ENCODE measurements at places on chromosomes 3 and 15.

DNA sequence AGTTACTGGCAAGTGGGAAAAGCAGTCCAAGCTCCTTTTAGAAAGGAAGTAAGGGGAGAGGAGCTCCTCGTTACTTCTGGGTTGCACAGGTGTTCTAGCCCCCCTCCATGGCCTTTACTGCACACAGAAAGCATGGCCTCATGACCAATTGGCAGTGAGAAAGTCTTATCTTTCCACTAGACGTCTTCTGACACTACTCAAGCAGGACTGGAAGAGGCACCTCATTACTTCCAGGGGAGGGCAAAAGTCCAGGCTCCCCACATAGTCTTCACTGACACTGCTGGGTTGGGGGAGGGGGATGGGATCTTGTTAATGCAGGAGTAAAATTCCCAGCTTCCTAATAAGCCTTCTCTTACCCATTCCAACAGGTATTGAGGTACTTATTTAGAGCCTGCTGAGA lies 27.6 kb upstream of the TM2D3 start:
- no peak for DNase-seq

DNA sequence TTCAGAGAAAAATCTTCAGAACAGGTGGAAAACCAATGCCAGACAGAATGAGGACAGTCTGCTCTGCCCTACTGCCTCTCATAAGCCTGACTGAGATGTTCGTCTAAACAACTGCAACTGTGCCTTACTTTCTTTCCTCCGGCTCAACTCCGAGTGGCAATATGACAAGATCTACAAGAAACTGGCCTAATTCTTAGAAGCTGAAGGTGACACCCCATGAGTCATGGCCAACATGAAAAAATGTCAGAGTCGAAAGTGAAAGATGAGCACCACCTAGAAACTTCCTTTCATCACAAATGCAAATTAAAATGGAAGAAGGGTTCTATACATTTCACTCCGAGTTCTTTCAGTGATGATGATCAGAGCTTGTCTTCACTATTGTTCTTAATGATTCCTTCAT lies 12.9 kb downstream of the PCYT1A start:
- peak; percentile 20 for DNase-seq

DNA sequence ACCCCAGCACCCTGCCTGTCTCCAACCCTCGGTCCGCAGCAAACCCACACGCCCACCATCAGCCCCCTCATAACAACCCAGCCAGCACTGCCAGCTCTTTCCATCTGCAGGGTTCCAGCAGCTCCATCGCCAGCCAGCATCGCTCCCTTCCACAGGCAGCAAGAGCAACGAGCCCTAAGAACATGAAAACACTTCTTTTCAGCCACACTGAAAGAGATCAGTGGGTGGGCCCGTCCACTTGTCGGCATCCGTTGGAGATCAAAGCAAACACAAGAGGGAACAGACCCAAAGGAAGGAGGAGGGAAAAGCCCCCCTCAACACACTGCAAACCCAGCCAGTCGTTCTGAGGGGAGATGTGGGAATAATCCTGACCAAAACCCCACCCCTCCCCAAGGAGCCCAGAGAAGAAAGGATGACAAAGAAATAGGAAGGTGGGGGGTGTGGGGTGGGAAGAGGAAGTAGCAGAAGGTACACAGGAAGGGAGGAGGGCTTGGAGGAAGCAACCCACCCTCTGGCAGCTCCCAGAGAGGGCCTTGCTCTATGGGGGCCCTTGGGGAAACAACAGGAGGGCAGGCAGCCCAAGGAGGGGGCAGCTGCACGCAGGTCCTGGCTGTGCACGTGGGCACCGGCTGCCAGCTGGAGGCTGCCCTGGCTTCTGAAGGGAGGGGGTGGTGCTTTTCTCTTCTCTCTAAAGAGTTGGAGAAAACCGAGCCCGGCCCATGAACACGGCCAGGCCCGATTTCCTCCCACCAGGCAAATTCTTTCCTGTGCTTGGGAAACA lies 473.6 kb upstream of the PROK2 start:
- no peak for DNase-seq

DNA sequence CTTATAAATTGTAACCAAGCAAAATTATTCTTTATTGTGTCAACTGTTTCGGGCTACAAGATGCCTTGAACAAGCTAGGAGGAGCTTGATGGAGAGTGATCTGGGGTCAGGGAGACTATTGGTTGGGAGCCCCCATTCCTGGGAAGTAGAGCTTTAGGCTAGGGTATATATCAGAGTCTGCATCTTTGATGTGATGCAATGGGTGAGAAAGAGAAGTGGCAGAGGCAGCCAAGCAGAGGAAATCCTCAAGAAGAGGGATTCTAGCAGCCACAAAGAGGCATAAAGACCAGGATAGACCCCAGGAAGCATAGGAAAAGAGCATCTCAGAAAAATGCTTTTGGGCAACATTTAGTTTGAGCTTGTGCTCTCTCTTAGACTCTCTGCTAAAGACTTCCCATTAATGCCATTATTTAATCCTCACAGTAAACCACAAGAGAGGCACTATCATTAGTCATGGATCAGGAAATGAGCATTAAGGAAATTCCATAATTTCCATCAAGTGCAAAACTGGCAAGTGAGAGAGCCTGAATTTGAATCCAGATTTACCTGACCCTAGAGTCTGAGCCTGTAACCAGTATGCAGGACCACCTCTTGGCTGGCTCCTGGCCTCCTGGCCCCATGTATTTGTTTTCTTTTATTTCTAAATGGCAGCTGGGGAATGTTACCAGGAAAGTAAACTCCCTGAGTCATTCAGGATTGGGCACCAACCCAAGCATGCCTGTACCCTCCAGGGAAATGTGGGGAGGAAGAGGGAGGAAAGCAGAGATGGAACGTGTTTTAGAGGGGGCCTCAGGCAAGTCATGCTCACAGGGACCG lies 118.7 kb downstream of the RPL22L1 start:
- peak; percentile 97 for DNase-seq

DNA sequence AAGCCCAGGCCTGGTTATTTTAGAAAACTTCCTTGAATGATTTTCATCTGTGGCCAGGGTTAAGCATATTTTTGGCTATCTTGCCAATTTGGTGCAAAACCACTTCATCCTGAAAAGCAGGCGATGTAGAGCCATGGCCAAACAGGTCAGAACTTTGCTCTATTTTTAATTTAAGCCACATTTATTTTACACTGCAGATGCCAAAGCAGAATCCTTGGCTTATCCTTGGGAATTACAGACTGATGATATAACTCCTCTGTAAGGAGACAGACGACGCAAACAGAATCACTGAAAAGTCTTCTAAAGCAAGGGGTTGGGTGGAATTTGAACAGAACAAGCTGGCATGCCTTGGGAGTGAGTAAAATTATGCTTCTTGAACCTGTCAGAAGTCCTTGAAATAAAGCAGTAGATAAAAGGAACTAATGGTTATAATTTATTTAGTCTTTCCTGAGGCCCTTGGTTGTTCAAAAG lies 121.9 kb downstream of the CHST2 start:
- no peak for DNase-seq

GRCh38 chr3:193552923-193553322 lies 1.8 kb downstream of the ATP13A4 start:
- DNase-seq = no peak

GRCh38 chr15:55589287-55589686 lies 1.1 kb upstream of the PYGO1 start:
- no peak for DNase-seq

- no peak for DNase-seq
Observed at GRCh38 chr3:108588601-108589000, 637 bp downstream of the CIP2A start.

DNA sequence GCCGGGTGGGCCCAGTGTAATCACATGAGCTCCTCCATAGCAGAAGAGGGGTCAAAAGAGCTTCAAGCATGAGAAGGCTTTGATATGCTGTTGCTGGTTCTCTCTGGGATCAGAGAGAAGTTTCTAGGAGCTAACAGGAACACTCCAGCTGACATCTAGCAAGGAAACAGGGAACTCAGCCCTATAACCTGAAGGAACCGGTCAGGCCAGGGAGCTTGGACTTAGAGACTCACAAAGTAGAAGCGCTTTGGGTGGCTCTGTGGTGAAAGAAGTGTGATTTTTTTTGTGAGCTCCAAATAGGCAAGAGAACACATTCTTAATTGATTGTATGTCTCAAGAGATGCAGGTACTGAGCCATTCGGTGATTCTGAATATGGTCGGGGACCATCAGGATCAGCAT lies 26.2 kb upstream of the EPHB1 start:
- no peak for DNase-seq

DNA sequence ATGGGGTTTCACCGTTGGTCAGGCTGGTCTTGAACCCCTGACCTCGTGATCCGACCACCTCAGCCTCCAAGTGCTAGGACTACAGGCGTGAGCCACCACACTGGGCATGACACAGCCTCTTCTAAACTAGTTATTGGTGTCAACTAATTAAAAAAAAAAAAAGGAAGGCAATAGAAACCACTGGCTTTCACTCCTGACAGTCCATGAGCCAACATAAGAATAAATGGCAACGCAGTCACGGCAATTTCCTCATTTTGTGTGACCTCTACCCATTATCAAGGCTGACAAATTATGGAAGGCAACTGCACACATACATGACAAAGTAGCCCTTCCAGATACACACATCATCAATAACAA lies 5.9 kb downstream of the ARHGEF3 start:
- DNase-seq = no peak

DNA sequence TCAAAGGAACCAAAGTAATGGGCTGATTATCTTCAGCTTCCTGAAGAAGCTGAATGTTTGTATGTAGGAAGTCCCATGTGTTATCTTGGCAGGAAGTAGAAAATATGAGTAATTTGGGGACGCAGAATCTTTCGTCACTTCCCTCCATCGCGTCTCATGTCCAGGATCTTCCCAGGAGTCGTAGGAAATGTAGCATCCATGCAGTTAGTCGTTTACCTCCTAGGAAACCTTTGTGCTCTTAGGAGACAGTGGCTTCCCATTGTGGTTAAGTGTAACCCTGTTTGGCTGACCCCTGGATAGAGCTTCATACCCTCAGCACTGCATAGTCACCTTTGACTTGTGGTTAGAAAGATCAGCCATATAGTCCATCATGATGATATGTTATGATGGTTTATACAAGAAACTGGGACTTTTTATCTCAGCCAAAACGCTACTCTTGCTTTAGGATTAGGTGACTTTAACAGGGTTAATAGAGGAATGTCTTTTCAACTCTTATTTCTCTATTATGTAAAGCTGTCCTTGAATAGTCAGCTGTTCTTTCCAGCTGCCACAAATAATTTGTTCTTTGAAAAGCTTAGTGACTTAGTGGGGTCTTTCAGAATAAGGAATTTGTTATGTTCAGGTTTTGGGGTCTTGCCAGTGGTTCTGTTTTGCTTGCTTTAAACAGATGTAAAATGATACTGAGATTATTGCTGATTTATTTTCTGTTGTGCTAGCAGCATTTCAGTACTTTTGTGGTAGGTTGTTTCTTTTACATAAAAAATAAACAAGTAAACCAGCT lies 92.2 kb downstream of the KLHL25 start:
- no peak for DNase-seq
